ENCODE measurements at places on chromosomes 1 and 21. TPM values are rescaled to one million over a fixed set of nuclear protein-coding genes. Genes with fewer than 3 reads are reported as not detected.

Gene CD52
- total RNA-seq, result not detected

Gene CD1E
- total RNA-seq, result not detected

Gene GPR161
- 11.1 TPM for total RNA-seq

Gene SH3BP5L
- 25.0 TPM for total RNA-seq

Gene SPRR1B
- total RNA-seq, result not detected

Gene CD247
- not detected for total RNA-seq

Gene ADAM30
- not detected for total RNA-seq

Data from IMR-90 (cell line).